Effector memory CD8-positive, alpha-beta T cell (primary cell): ENCODE measurements at places on chromosomes 3 and 15.

GRCh38 chr15:29343229-29343628 lies 73.6 kb upstream of the NSMCE3 start:
- DNase-seq = no peak

- no peak for DNase-seq
These were observed 97.3 kb upstream of the LRIG1 start for GRCh38 chr3:66598168-66598567.

- no peak for DNase-seq
These were observed 47.0 kb downstream of the ZNF609 start for GRCh38 chr15:64507293-64507802.

DNA sequence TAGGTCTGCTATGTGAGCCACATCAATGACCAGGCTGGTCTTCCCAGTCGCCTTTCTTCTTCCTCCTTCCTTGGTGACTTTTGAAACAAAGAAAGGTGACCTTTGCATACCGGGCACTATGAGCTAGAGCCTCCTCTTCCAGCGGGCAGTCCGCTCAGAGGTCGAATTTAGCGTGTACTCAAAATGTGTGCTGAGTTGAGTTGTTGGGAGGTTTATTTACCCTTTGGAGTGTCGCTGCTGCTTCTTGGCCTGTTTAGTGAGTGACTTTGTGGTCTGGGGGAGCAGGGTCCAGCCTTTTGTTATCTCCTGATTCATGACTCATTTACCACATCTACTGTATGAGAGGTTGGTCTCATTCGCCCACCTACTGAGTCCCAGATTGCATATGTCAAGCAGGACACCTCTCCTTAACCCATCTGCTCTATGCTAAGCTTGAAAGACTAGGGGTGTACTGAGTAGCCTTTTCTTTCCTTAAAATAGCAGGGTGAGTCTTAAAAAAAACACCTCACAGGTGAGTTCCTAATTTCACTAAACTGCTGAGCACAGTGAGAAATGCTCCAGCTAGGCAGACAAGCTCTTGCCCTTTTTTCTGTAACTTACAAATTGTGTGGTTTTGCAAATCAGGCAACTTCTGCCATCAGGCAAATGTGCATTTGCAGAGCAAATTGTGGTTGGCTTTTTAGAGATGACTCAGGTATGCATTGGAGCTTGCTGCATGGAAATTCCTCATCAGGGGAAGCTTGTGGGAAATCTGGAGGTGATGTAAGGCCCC lies 3.2 kb upstream of the SIAH2 start:
- no peak for DNase-seq

- peak; percentile 33 for DNase-seq
These were observed 80.6 kb downstream of the ULK4 start for GRCh38 chr3:41881233-41881821.

DNA sequence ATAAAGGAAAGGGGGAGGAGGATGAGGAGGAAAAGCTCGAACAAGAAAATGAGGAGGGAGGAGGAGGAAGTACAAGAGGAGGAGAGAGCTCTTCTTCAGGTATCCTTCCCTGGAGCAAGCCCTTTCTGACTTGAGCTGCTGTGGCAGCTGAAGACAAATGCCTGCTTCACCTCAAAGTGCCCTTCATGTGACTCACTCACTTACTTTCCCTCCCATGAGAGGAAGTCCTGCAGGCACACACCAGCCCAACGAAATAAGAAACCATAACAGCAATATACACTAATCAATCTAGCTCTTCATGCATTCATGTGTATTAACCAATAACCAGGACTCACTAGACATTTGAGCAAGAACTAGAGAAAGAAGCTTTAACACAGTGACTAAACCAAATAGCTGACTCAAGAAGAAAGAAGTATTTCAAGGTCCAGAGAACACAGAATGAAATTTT lies 251.9 kb downstream of the IGSF11 start:
- DNase-seq = no peak

- no peak for DNase-seq
These were observed 83.5 kb downstream of the ADAMTS9 start for GRCh38 chr3:64604313-64604712.

DNA sequence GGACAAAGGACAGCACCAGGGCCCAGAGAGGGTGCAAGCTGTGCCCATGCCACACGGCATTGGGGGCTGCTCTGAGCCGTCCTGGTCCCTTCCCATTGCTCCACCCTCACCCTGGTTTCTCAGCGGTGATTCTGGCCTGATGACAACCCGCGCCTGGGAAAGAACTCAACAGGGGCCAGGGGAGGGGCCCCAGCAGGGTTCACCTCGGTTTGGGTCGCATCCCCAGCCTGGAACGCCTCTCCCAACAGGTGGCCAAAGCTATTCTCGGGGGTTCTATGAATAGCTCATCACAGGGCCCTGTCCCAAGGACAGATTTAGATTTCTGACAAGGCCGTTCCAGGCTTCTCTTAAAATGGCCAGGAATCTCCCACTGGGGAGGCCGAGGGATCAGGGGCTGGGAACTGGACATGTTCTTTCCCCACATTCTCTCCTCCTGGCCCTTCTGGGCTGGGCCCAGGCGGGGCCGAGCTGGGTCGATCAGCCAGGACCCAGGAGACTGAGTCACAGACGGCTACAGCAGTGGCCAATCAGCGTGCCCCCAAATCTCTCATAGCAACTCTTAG lies 17.9 kb downstream of the GRIP2 start:
- no peak for DNase-seq

GRCh38 chr3:126992776-126993175 lies 9.9 kb downstream of the PLXNA1 start:
- DNase-seq = no peak

DNA sequence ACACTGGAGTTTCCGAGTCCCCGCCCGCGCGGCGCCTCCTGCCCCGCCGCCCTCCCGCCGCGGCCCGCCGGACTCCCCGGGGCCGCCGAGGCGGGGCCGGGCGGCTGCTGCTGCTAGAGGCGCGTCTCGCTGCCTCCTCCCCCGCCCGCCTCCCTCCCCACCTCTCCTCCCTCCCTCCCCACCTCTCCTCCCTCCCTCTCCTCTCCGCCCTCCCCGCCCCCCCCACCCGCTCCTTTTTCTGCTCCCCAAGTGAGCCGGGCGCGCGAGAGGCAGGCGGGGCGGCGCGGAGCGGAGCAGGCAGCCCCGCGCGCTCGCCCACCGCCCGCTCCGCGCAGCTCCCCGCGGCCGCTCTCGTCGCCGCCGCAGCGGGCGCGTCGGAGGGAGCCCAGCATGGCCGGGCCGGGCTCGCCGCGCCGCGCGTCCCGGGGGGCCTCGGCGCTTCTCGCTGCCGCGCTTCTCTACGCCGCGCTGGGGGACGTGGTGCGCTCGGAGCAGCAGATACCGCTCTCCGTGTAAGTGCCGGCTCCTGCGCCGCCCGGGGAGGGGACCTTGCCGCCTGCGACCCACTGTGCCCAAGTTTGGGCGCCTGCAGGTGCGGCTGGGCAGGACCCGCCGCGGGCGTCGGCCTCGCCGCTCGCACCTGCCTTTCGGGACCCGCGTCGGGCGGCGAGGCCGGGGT lies at the start of gene CACNA2D3:
TSS of gene CACNA2D3 (plus strand) at position 229 of the 679 bp plus-strand sequence.
- no peak for DNase-seq
